ENCODE measurements at places on chromosomes 13 and 19.

DNA sequence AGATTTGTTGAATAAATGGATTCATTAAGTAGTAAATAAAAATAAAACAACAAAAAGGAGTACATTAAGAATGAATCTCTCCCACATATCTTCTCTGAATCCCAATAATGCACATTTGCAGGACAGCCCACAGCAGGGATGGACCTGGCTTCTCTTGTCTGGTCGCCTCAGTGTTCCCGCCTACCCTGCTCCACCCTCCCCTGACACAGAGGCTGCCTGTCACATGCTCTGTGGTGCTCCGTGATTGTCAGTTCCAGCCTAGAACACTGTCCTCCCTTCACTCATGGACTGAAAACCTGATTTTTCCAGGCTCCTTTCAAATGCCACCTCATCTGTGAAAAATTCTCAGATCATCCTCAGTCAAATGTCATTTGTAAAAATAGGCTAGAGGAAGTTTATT lies 94.5 kb upstream of the GPR12 start:
- DNase-seq: no peak

DNA sequence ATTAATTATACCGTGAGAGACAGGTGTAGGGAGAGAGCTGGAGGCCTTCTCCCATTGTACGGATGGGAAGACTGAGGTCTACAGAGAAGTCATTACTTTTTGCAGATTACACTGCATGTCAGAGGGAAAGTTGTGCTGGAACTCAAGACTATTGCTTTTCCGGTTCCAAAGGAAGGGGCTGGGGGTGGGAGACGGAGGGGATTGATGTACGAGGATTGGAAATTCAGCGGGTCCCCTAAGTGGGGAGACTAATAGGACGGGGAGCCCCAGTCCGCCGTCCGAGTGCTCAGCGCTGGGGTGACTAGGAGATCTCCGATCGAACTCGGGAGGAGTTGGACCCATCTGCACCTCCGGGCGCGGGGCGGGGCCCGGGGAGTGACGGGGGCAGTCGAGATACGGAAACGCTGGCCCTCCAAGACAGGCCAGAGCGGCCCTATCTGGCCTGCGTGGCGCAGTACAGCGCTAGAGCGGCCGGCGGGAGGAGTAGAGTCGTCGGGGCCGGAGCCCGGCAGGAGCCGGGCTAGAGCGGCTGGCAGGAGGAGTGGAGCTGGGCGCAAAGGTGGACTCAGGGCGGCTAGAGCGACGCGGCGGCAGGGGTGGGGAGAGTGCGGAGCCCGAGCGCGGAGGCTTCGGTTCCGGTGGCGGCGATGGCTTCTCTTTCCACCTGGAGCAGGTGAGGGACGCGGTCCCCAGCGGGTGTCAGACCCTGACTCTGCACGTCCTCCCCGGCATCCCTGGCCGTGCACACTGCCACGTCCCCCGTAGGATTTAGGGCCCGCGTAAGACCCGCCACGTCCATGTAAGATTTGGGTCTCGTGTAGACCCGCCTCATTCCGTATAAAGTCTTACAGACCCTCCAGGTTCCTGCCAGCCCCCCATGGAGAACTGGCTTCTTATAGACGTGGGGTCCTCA lies 1.1 kb downstream of the ARHGEF1 start:
- peak; percentile 82 for DNase-seq

DNA sequence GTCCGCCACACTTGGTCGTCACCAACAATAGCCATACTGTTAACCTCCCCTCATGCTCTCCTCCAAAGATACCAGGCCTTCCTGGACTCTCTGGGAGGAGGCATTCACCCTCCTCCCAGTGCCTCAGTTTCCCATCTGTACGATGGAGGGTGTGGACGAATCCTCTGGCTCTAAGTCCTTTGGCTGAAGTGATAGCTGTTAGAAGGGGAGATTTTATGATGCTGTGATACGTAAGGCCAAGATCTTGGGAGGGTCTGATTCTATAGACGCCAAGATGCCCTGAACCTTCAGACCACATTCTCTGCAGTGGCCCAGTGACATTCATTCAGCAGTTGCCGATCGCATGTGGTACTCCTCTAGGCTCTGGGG lies 14.8 kb upstream of the NOP53 start:
- DNase-seq: no peak

DNA sequence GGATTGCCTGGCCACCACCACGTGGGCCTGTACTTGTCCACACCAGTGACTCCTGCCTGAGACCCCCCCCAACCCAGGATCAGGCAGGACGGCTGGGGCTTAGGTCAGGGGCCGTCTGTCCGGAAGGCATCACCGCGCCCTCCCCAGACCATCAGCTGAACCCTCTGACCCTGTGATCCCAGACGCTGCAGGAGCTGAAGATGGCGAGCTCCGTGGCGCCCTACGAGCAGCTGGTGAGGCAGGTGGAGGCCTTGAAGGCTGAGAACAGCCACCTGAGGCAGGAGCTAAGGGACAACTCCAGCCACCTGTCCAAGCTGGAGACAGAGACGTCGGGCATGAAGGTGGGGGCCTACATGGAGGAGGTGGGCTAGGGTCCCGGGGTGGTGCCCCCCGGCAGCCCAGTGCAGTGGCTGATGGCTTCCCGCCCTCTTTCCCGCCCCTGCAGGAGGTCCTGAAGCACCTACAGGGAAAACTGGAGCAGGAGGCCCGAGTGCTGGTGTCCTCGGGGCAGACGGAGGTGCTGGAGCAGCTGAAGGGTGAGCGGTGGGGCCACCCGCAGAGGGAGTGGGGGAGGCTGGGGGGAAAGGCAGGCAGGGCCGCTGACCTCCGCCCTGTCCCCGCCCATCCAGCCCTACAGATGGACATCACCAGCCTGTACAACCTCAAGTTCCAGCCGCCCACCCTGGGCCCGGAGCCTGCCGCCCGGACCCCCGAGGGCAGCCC lies 3.0 kb downstream of the APC2 start:
- no peak for DNase-seq

DNA sequence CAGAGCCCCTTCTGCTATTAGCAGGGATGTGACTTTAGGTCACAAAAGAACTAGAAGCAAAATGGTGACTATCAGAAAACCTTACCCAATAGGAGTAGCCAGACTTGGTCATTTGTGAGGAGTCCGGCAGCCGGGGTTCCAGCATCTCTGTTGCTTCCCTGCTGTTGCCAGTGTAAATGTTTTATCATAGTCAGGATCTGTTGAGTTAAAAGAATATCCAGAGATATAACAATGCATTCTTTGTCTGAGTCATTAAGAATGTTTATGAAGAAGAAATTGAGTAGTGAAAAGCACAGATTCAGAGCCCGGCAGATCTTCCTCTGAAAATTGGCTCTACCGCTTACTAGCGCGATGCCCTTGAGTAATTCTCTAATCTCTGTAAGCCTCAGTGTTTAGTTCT lies 84.2 kb downstream of the COL4A2 start:
- no peak for DNase-seq

GRCh38 chr13:85632526-85633195 lies 166.6 kb downstream of the SLITRK6 start:
- DNase-seq: no peak

DNA sequence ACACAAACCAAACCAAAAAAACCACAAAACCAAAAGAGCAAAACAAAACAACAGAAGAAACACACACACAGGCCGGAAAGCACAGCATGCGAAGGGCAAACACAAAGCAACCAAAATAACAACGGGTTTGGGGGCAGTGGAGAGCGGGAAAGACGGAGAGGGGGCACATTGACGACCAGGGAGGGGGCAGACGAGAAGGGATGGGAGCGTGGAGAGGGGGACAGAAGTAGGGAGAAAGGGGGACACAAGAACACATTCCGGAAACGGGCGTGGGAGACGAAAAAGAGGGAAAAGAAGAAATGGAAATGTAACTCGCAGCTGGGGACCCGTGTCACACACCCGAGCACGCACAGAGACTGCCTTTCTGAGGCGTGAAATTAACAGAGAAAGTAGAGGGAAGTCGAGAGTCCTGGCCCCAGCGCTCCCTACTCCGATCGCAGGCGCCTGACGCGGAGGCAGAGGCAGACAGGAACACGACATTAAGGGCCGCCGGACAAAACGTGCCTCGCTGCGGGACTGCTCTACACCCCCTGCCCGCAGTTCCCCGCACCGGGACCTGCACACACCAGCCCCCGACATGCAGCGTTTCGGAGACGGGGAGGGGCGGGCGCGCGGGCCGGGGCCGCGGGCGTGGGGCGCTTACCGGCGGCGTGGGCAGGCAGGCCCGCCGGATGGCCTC lies 652 bp downstream of the POU4F1 start:
- no peak for DNase-seq

GRCh38 chr19:19171821-19172532 lies 1.9 kb upstream of the MEF2B start:
- DNase-seq: no peak

DNA sequence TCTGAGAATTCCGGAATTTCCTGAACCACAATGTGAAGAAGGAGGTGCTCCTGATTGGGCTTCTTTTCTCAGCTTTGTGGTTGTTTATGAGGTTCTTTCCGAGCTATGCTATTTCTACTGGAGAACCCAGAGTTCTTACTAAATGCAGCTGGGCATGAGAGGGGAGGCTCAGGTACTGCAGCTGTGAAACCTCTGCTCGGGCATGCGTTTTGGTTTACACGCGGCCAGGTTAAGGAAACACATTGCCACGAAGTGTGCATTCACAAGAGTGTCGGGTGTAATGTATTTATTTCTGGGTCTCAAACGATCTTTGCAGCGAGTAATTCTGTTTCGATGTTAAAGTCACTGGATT lies 661 bp upstream of the MIR17HG start:
- DNase-seq: no peak

DNA sequence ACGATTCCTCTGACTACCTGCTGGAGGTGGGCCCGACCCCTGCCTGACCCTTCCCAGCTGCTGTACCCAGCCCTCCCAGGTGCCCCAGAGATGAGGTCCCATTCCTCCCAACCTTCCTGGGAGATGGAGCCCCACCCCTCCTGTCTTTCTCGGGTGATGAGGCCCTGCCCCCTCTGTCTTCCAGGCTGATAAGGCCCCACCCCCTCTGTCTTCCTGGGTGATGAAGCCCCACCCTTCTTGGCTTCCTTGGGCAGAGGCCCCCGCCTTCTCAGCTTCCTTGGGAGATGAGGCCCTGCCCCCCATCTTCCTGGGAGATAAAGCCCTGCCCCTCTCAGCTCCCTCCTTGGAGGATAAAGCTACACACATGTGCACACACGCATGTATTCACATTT lies 47.9 kb downstream of the CERS4 start:
- no peak for DNase-seq

DNA sequence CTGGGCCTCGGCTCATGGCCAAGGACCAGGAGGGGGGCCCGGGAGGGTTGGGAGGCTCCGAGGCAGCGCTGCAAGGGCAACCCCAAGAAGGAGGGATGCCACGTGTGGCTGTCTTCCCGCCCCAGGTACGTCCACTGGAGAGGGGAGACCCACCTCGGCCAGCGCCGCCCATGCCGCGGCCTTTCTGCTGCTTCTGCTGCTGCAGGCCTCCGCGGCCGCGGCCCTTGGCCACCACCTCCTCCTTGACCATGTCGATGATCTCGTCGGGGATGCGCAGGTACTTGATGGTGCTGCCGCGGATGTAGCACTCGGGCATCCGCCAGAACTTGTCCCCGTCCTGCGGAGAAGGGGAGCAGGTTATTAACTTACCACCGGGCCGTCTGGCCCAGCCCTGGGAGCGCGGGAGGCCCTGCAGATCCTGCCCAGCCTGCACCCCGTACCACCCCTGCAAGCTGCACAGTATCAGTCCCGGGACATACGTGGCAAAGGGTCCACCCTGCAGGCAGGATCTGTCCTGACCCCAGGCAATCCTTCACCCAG lies 13.3 kb downstream of the LSM4 start:
- DNase-seq: no peak

DNA sequence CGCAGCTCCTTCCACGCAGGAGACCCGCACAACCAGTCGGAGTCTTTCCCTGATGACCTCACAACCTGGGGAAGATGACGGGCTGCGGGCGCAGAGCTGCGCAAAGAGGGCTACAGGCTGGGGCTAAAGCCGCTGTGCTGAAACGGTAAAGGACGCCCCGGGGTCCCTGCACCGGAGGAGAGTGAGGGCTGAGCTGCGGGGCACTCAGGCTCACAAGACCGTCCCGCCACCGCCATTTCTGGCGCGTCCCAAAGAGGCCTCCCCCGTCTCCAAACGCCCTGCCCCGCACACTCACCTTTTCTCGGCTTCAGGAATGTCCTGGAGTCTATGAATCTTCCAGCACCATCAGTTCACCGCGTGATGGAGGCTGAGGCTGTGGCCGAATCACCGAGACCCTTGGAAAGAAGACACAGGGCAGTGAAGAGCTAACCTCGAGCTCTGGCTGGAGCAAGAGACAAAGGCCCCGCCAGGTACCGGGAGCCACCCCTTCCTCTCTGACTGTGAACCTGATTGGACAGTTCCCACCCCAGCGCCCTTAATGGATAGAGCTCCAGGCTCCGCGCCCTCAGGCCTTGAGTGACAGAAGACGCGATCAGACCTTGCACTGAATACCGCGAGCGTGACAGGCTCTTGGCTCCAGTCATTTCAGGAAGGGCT lies 41.8 kb upstream of the ZNF429 start:
- DNase-seq: peak; percentile 13

GRCh38 chr13:97627566-97627965 lies 193.6 kb downstream of the RAP2A start:
- DNase-seq: no peak

- no peak for DNase-seq
Measured at GRCh38 chr19:8373867-8374813, 10.2 kb downstream of the ANGPTL4 start.

DNA sequence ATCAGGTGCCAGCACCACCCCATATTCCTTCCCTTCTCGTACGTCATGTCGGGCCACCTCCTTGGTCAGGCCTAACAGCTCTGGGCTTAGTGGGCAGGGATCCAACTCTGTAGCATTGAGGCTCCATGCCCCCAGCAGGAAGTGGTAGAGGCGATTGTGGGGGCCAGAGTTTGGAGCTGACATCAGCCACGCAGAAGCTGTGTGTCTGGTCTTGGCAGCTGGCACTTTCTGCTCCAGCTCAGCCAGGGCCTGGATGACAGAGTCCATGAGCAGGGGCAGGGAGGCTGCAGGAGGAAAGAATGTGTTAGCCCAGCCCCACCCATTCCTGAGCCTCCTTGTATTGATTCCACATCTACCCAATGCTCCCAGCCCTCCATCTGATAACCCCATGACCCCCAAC lies 3.0 kb downstream of the PGLYRP2 start:
- DNase-seq: no peak
